ENCODE measurements at places on chromosomes 13 and 19. TPM values are rescaled to one million over a fixed set of nuclear protein-coding genes. Genes with fewer than 3 reads are reported as not detected.

The OSCAR gene
- total RNA-seq: not detected

The CEACAM3 gene
- not detected for total RNA-seq

The CCDC124 gene
- 46.1 TPM for total RNA-seq

The ZNF844 gene
- 1.4 TPM for total RNA-seq

The PEAK3 gene
- not detected for total RNA-seq

The SRRM5 gene
- not detected for total RNA-seq

Measured in epithelial cell of umbilical artery (primary cell).